Prostate gland (tissue), 2 donors: ENCODE measurements at places on chromosomes 3 and 15.

DNA sequence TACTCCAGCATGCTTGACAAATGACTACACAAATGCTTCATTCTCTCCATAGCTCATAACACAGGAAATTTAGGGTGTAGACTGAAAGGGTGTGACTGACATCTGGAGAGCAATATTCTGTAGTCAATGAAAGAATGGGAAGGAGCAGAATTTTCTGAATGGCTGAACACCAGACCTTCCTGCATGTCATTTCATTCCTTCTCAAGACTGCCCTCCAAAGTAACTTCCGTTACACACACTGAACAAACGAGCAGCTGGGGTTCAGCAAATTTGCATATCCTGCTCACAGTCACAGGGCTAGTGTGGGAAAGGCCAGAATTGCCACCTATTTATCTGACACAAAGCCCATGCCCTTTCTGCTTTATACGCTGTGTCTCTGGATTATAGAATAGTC lies 325.0 kb upstream of the CFAP20DC start:
- no peak for DNase-seq

DNA sequence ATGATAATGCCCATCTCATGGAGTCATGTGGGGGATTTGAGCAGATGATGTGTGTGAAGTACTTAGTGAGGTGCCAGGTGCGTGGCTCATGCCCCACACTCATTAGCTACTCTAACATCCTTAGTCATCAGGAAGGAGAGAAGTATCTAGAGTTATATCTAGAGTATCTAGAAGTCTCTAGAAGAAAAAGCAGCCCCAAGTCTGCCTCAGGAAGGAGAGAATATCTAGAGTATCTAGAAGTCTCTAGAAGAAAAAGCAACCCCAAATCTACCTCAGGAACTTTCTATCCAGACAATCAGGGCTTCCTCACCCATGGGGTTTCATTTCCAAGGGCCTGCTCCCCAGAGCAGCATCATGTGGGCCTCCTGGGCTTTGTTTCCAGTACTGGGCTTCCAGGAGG lies 24.7 kb upstream of the DOCK3 start:
- DNase-seq, result no peak

GRCh38 chr3:43477600-43477999 lies 144.2 kb downstream of the ANO10 start:
- no peak for DNase-seq

DNA sequence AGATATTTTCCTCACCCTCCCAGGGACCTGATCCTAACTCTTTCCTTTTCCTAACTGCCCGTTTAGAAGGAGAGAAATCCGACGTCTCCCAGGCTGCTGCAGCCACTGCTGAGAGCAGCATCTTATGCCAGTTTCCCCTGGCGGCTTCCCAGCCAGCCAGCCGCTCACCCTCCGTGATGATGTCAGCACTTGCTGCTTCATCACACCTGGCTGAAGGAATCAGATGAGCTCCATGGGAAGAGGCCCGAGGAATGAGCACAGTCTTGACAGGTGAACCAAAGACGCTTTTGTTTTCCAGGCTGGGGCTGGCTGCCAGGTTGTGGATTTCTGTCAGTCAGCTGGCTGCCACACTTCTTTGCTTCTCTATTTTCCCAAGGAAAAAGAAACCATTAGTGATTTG lies 445.1 kb upstream of the RBMS3 start:
- DNase-seq, result peak; percentile 16

GRCh38 chr3:141348837-141349236 lies 19.5 kb upstream of the ZBTB38 start:
- DNase-seq, result no peak

DNA sequence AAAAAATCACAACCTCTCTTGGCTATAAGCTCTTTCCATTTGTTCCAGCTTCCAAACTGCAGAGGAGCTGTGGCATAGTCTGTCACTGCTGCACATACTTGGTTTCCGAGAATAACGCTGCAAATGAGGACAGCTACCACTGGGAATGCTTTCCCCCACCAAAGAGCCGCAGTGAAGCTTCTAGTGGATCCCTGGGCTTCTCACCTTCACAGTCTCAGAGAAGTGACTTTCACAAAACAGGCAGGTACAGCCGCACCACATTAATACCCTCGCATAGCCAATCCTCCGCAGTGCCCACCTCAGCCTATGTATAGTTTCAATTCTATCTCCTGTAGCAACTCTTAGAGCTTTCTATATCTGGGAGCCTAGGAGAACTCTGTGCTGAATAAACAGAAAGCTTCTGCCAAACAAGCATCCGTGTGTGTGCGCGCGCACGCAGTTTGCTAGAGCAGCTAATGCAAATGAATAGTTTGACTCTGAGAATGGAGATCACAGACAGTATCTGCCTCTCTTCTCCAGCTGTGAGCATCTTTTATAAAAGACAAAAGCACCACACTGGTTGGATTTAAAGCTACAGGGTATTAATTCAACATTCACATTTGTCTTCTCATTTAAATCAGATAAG lies 81.9 kb upstream of the PLXND1 start:
- peak; percentile 80 for DNase-seq

GRCh38 chr3:100412912-100413590 lies 11.7 kb downstream of the LNP1 start:
- DNase-seq, result no peak

- DNase-seq, result no peak
These were observed 60.0 kb upstream of the HES1 start for GRCh38 chr3:194075802-194076460.

DNA sequence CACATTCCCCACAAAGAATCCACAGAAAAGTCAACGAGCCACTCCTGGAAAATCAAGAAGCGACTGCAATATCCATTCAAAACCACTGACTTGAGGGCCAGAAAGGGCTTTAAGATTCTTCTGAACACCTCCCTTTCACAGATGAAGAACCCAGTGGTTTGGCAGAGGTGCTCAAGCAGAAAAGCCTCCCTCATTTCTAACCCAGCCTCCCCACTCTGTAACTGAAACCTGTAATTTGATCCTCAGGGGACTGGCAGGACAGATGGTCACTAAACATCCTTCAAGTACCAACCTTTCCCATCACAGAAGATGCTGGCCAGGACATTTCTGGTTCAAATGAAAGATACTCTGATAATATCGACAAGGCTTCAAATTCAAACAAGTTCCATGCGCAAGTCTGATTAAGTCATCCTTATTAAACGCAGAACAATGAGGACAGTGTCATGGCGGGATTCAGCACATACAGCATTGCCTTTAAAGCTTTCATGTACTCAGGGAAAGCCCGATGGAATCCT lies 5.5 kb downstream of the SEMA5B start:
- DNase-seq, result no peak

- DNase-seq, result no peak
These were observed 28.9 kb downstream of the OSBPL10 start for GRCh38 chr3:31952205-31952604.

GRCh38 chr15:99578809-99579208 lies 13.0 kb downstream of the MEF2A start:
- no peak for DNase-seq

GRCh38 chr15:41895491-41895890 lies 1.6 kb upstream of the SPTBN5 start:
- no peak for DNase-seq

DNA sequence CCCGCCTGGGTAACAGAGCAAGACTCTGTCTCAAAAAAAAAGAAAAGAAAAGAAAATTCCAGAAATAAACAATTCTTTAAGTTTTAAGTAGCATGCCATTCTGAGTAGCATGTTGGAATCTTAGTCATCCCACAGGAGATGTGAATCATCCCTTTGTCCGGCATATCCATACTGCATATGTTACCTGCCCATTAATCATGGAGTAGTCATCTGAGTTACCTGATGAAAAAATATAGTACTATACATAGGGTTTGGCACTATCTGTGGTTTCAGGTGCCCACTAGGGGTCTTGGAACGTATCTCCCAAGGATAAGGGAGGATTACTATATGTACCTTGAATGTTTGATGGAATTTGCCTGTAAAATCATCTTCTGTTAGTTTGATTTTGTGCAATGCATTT lies 6.3 kb upstream of the CCR4 start:
- no peak for DNase-seq

- no peak for DNase-seq
These were observed 28.1 kb downstream of the SLMAP start for GRCh38 chr3:57784089-57784735.

DNA sequence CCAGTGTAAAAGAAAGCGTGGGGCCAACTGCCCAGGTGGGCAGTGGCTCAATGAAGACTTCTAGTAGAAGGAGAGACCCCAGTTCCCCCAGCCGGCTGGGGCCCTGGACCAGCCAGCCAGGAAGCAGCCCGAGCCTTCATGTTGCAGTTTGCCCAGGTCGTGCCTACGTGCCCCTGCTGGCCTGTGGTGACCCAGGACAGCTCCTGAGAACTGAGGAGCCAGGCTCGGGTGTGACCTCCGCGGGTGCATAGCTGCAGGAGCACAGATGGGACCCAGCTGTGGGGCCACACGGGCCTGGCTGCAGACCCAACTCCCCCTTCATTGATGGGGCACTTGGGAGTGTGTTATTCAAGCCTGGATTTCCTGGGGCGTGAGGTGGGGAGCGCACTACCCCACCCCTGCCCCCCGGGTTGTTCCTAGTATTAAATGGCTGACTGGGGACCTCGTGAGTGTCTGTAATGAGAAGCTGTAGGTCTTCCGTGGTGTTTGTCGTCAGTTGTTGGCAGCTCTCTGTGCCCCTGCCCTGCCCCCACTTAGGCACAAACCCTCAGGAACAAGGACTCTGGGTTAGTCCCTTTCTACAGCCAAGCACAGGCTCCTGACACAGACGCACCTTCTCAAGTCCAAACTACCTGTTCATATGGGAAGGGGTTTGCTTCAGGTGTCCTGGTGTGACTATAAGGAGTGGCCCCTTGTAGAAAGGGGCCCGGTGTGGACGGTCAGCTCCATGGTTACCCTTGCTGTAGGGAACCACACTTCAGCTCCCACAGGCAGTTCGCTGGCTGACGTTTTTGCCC lies 39.1 kb downstream of the IDH2 start:
- DNase-seq, result no peak

DNA sequence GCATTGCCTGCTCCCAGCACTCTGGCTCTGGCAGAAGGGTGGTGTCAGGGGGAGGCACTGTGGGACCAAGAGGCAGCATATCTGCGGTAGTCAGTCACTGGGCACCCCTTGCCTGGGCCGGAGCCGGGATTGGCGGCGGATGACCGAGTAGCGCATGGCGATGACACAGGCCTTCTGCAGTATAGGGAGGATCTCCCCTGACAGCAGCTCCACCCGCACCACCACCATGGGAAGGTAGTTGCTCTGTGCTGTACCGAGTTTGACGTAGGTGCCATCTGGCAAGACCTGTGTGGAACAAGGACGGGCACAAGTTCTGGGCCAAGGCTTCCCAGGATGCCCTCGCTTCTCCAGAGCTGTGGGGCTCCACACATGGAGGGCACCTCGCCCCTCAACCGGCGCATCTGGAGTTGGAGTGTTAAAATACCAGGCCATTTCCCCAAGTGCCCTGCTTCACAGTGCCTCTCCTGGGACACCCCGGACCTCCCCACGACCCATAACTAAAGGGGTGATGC lies 6.6 kb downstream of the ACOX2 start:
- no peak for DNase-seq

DNA sequence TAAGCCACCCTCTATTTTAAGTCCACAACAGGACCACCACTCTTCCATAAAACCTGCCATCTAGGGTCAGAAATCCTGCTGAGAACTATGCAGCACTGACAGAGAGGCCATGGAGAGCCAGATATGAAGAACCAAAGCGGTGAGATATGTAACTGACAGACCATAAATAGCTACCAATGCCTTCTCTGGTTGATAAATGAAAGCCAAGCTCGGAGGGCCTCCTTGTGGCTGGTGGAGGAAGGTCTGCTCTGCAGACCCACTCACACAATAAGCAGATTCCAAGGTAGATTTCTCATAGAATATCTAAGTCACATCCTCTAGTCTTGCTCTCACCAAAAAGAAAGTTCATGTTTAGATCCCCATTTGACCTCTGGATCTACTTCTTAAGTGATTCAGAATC lies 38.9 kb downstream of the RYK start:
- DNase-seq, result no peak

GRCh38 chr3:39267631-39268548 lies 11.9 kb downstream of the CX3CR1 start:
- no peak for DNase-seq

- DNase-seq, result no peak
These were observed 136.9 kb downstream of the TJP1 start for GRCh38 chr15:29685156-29686078.

GRCh38 chr3:105719791-105720190 lies 149.0 kb downstream of the CBLB start:
- DNase-seq, result no peak

DNA sequence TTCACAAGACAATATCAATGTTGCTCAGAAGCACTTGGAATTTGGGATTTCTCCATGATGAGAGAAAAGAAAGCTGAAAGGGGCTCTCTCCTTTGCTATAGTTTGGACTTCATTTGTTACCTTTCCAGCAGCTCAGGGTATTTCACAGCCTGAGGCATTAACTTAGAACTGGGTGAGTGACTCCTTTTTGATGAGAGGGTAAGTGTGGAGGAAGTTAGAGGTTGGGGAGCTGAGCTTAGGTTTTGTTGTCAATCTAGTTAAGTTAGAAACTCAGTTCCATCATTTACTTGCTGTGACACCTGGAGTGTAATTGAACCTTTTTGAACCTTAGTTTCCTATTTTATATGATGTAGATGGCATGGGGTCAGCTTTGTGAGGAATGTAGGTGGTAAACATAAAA lies 359.1 kb downstream of the PDCD6IP start:
- DNase-seq, result no peak

- no peak for DNase-seq
These were observed 34.3 kb downstream of the STT3B start for GRCh38 chr3:31567036-31567435.

DNA sequence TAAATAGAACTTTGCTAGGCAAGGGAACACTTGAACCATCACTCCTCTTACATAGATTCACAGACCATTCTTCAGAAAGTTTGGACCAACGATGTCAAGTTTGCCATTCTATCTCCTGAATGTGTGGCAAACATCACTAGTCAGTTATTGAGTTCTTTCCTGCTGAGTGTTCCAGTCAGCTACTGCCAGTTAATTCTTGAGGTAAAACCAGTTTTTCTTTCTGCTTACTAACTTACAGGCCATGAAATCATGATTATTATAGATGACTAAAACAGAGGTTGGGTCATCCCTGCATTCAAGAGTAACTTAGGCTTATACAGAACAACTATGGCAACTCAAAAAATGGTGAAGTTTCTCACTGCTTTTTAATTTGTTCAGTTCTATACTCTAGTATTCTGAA lies 88.2 kb downstream of the AP4E1 start:
- no peak for DNase-seq

GRCh38 chr3:157858821-157859220 lies 247.4 kb downstream of the SHOX2 start:
- DNase-seq, result no peak
